AG10803 (cell line): ENCODE measurements at places on chromosomes 2 and 18.

- DNase-seq = no peak
Measured at GRCh38 chr2:156486147-156486546, 50.0 kb downstream of the GPD2 start.

- DNase-seq = no peak
Measured at GRCh38 chr2:204449977-204450376, 95.3 kb upstream of the PARD3B start.

GRCh38 chr2:66437691-66438497, 3.0 kb downstream of the MEIS1 start:
- no peak for DNase-seq

GRCh38 chr2:233807966-233808935, 30.1 kb downstream of the MROH2A start:
- no peak for DNase-seq

DNA sequence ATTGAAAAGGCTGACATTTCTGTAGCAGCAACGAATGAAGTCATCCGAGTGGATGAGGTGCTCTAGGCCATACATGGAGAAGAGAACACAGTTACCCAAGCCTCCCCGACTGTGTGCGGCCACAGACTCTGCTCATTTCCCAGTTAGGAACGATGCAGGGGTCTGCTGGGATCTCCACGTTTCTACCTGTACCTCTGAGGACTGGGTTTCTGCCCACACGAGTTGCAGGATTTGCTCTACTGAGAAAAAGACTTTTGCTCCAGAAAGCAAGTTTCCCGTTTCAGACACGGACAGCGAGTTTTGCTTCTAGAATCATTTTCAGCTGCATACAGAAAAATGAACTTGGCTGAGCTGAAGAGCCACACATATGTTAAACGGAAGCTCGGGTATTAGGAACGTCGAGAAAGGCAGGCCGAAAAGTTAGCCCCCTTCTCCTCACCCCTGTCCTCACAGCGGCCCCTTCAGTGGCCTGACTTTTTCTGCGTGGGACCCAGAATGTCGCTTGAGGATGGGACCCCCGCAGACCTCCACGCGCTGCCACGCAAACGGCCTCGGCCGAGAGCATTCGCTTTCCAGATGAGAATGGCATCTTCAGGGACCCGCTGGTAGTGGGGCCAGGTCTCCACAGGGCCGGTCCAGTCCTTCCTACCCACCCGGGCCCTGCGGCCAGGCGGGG, 582 bp upstream of the RAB31 start:
- DNase-seq = peak; percentile 49

DNA sequence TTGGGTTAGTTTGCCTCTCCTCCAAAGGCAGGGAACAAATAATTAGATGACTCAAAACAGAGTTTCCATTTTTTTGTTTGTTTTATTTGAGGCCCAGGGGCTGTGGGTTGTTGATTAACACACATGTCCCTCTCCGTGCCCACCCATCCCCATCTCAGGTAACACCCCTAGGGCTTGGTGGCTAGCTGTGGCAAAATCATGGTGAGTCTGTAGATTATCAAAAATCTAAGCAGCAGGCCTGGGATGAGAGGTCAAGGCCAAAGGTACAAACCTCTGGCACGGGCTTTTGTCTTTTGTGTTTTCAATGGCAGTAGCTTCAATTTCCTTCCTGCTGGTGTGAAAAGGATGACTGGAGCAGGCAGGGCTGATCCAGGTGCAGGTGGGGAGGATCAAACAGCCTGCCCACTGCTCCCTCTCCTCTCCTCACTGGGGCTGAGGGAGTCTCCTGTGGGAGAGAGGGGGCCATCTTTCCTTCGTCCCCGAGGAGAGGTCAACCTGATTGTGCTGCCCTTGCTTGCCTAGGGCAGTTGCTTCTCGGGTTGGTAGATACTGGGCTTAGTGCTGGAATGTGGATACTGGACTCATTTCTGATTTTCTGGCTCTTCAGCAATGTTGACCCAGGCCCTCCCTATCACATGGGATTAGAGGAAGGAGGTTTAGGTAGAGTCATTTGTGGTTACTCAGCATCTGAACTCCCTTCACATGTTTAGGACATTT, 31.9 kb upstream of the EML4 start:
- no peak for DNase-seq

- no peak for DNase-seq
Measured at GRCh38 chr2:46570396-46570795, 91.0 kb downstream of the TMEM247 start.

GRCh38 chr2:68943581-68944568, 8.8 kb downstream of the GKN2 start:
- DNase-seq = peak; percentile 55

GRCh38 chr2:74849228-74849892, 15.4 kb downstream of the HK2 start:
- DNase-seq = no peak

- DNase-seq = no peak
Measured at GRCh38 chr2:215207791-215208367, 69.5 kb upstream of the ABCA12 start.

GRCh38 chr18:33959609-33960008, 265.1 kb downstream of the NOL4 start:
- DNase-seq = no peak

GRCh38 chr2:16161768-16162490, 221.6 kb downstream of the MYCN start:
- DNase-seq = no peak

DNA sequence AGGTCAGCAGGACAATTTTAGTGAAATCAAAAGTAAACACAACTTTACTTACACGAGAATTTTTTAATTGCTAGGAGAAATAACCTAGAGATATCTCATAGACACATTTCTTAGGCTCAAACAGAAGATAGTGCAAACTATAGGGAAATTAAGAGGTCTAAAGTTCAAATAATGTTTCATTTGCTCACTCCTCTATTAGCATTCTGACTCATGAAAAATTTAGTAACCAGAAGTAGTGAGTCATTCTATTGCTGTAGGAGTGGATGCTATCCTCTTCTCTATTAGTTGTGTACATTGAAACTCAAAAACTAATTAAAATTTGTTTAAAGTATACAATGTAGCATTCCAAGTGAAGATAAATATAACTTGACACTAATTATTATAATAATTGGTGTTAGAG, 908.3 kb upstream of the TMEFF2 start:
- no peak for DNase-seq

DNA sequence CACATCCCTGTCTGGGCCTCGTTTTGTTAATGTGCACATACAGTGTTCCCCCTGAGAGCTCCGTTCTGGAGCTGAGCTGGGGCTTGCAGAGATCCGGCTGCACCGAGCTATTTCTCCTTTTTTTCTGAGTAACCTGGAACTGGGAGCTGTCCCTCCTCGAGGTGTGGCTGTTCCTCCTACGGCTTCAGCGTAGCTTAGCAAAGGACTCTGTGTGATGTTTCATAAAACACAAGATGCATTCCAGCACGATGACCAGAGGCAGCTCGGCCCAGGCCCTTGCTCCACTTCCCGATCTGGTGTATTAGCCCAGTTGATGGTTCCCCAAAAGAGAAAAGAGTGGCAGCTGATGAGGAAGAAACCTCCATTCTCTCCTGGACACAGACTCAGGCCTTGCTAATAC, 103.0 kb downstream of the FAM210A start:
- no peak for DNase-seq

- no peak for DNase-seq
Measured at GRCh38 chr18:75981102-75981501, 513.9 kb downstream of the ZNF516 start.

- DNase-seq = no peak
Measured at GRCh38 chr2:69297216-69297615, 89.8 kb downstream of the GFPT1 start.

GRCh38 chr2:118225666-118226065, 137.4 kb downstream of the INSIG2 start:
- no peak for DNase-seq

- DNase-seq = no peak
Measured at GRCh38 chr18:9647496-9648323, 33.4 kb upstream of the PPP4R1 start.

DNA sequence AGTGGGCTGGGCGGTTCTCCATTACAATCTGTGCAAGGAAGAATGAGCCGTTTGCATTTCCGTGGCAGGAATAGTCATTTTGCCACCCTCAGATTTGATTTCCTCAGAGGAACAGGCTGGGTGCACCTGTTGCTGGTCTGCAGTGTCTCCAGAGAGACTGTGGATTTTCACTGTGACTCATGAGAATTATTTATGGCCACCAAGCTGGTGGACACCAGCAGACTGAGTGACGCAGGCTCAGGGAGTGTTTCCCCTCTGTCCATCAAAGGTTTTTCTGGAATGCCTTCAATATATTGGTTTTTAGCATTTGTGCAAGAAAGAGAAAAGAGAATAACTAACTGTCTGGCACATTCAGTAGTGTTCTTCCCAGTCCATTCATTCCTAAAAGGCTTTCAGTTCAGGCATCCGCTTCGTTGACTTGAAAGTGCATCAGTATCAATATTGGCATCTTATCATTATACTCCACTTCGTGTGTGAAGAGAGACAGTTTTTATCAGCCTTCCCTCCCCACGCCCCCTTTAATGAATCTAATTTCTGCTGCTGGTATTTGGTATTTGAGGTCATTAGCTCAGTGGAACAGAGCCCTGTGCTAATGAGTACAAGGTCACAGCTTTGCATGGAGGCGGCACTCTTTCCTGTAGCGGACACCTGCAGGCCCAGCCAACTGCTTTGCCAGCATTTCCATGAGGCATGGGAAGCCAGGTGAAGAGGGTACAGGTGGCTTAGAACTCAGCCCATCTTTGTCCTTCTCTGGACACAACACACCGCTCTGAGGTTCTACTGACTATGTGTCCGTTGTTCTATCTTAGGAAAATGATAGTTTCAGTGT, 39.9 kb downstream of the PRKCE start:
- DNase-seq = no peak

DNA sequence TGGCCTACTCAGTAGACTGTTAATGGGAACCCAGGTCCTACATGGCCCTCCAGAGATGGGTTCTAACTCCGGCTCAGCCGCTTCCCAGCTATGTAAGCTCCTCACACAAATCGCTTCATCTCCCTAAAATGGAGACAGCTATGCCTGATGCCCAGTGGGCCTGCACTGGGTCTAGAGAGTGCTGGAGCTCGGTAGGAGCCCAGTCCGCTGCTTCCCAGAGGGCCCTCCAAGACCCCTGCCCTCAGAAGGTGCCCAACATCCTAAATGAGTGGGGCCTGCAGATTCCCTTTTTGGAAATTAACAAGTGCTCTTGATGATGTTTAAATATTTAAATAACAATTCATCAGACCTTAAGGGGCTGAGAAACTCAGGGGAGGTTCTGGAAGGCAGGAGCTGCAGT, 47.1 kb downstream of the HS1BP3 start:
- DNase-seq = no peak

GRCh38 chr18:4211111-4211837, 243.8 kb downstream of the DLGAP1 start:
- no peak for DNase-seq

GRCh38 chr2:62370321-62371250, 135.4 kb downstream of the TMEM17 start:
- no peak for DNase-seq

DNA sequence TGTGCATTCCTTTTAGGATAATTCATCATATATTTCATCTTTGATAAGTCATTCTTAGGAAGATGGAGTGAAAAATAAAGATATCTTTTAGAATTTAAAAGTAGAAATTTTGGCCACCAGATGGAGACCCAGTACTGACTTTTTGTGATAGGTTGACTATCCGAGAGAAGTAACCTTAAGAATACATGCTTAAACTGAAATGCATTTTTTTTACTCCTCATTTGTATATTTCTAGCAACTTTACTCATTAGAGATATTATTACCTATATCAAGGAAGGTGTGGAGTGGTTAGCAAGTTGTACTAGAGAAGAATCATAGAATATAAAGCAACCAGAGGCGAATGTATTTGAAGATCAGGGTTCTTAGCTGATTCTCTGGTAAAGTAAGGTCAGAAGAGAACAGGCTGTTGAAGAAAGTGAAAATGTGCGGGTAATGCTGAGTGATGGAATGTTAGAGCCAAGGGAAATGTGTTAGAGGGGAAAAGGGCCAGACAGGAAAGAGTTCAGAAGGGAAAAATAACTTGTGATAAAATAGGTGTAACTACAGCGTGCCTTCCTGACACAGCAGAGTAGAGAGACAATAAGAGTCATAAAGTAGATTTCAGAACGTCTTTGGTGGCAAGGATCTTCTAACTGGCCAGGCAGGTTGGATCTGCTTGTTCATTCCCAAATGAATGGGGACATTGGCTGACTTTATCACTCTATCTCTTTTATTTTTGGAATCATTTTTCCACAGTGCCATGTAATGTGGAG, 52.3 kb downstream of the TDRD15 start:
- DNase-seq = no peak

DNA sequence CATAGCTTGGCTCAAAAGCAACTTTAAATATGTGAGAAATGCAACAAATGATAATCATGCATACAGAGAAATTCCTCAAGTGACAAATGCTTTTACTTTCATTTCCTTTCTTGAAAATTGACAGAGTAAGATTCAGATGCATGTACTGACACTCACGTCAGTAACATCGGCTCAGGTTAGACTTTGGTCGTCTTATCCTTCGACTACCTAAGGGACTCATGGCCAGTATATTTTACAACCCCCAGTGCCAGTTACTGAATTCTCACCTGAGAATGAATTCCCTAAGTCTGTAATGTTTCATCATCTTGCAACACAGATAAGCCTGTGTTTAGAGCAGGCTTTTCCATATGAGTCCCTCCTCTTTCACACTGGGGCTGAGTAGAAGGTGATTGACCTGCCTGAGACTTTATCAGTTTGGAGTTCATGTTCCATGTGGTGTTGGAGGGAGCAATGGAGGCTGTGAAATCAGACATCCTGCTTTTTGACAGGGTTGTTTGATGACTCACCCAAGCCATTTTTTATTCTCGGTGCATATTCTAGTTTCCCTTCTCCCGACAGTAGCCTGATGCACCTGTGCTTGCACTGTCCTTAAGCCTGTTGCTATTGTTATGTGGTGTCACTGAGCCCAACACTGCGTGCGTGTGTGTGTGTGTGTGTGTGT, 30.5 kb upstream of the ATP8B1 start:
- peak; percentile 53 for DNase-seq

- no peak for DNase-seq
Measured at GRCh38 chr2:68429311-68429826, 37.7 kb downstream of the FBXO48 start.

DNA sequence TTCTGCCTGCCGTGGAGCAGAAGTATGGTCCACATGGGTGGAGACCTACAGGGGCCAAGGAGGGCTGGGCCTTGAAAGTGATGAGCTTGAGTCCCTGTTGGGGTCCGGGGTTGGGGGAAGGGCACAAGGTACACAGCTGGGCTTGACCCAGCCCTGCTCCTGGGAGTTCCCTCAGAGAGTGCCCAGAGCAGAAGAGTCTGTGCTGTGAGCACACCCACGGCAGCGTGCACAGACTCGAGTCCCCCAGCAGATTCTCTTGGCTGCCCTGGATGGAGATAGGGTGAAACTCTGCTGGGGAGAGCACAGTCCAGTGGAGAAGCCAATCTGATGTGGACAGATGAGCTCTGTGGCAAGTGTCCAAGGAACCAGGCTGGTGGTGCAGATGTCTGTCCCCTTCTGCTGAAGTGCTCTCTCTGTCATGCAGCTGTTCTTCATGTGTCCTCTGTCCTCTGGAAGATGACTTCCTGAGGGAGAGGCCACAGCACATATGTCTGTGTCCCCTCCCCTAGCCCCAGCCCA, 27.5 kb downstream of the INPP4A start:
- DNase-seq = no peak

- no peak for DNase-seq
Measured at GRCh38 chr2:177660742-177661141, 268.2 kb downstream of the AGPS start.

- DNase-seq = no peak
Measured at GRCh38 chr2:14540015-14540414, 92.5 kb upstream of the LRATD1 start.

- DNase-seq = no peak
Measured at GRCh38 chr2:76851000-76851399, 671.2 kb downstream of the LRRTM4 start.
